ENCODE measurements at places on chromosomes 3 and 15.
A peak's percentile ranks its signal among the peaks of the same experiment; 100 is the strongest.

GRCh38 chr3:68447885-68448284 lies 484.5 kb downstream of the TAFA4 start:
- no peak for DNase-seq

- no peak for DNase-seq
Observed at GRCh38 chr15:68420186-68420684, 11.7 kb downstream of the ITGA11 start.

GRCh38 chr3:65878831-65879230 lies 159.9 kb downstream of the MAGI1 start:
- DNase-seq: no peak

GRCh38 chr3:32508711-32509110 lies 6.1 kb upstream of the CMTM6 start:
- DNase-seq: no peak

DNA sequence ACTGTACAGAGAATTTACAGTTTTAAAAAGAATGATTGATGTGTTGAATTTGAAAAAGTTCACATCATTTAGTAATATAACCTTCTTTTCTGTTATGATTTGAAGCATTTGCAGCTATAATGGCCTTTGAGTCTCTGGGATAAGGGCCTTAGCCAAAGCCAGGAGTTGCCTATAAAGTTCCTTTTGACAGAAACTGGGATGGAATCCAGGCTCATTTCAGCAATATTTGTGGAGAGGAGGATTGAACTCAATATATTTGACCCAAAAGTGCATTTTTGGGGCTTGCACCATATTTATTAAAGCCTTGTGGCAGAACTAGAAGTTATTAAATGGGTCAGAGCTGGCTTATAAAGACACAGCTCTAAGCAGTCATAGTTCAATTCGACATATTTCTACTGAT lies 348.7 kb upstream of the EPHA3 start:
- DNase-seq: no peak

GRCh38 chr3:46923559-46924350 lies 46.2 kb downstream of the PTH1R start:
- DNase-seq: peak; percentile 53

GRCh38 chr3:119741657-119742590 lies 39.1 kb downstream of the CFAP91 start:
- no peak for DNase-seq

- no peak for DNase-seq
Observed at GRCh38 chr3:175325440-175325839, 466.3 kb downstream of the NAALADL2 start.

DNA sequence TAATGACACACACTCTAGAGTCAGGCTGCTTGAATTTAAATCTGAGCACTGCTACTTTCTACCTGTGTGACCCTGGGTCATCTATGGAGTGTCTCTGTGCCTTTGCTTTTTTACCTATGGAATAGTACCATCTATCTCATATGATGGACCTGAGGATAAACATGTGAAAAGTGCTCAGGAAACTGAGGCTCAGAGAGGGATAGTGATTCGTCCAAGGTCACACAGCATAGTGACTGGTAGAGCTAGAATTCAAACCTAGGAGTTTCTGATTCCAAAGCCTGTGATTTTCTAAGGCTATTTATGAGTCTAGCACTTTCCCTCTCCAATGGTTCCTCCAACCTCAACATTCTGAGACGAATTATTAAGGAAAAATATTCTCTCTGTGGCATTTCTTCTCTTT lies 32.0 kb upstream of the RAF1 start:
- DNase-seq: no peak

GRCh38 chr15:67063689-67064606 lies 1.5 kb upstream of the SMAD3 start:
- peak; percentile 36 for DNase-seq

- DNase-seq: no peak
Observed at GRCh38 chr3:55795746-55796145, 308.6 kb upstream of the WNT5A start.

GRCh38 chr15:31258260-31258659 lies 68.4 kb upstream of the KLF13 start:
- no peak for DNase-seq

- no peak for DNase-seq
Observed at GRCh38 chr3:46400846-46401245, 6.0 kb downstream of the CCR5AS start.

DNA sequence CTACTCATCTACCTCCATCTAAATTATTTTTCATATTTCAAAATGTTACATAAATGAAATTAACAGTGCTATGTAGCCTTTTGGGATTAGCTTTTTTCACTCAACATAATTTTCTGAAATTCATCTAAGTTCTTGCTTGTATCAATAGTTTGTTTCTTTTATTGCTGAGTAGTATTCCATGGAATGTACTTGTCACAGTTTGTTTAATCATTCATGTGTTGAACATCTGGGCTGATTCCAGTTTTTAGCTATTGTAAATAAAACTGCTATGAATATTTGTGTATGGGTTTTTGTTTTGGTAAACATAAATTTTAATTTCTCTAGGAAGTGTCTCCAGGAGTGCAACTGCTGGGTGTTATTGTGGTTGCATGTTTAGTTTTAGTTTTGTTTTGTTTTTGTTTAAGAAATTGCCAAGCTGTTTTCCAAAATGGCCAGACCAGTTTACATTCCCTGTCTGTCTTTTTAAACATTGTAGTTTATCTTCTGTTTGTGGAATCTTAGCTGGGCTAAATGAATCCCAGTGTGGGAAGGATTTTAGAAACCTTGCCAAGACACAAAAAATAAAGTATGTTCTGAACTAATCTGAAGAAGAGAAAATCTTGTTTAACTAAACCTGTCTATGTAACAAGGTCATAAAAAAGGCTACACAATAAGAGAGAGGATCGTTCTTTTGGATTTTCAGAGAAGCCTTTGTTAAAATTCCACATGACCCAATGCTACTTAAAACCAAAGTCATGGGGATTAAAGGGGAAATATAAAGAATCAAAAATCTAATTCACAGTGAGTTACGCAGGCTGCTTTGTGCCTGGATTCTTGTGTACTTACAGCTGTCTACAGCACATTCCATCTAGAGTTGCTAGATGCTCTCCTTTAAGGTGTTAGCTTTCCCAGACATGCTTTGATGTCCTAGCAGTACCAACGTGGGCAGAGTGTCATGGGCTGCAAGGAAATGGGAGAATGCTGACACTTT lies 129.2 kb upstream of the SUCLG2 start:
- no peak for DNase-seq

GRCh38 chr15:39396979-39397615 lies 183.8 kb upstream of the THBS1 start:
- DNase-seq: no peak

GRCh38 chr15:38864827-38865581 lies 300.4 kb upstream of the RASGRP1 start:
- no peak for DNase-seq

DNA sequence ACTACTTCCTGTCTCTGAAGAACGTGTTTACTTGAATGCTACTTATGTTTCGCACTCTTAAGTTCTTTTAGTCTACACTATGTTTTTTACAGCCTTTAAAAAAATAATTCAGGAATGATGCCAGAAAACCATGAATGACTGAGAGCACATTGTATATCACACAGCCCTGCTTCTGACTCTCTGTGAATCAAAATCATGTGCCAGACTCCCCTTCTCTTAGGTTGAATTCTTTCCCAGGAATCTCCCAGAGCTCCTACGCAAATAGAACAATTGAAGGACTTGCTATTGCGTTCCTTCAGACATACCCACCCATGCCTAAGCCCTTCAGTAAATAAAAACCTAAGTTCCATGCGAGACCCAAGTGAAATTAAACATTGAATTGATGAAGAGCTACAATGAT lies 782.0 kb upstream of the ALCAM start:
- no peak for DNase-seq

DNA sequence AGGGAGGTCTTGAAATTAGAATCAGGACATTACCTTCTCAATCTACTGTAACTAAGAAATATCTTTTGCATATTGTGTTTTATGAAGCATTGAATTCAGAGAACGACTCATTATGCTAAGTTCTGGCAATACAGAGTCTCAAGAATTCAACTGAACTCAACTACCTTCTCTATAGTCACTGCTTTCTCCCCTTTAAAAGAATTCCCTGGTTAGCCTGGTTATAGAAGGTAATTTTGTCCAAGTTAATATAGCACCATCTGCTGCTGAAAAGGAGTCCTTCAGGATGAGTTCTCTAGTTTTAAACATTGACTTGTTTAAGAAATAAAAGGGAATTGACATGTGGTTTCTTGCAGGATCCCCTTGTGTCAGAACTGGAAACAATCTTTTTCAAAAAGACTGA lies 60.2 kb downstream of the IL16 start:
- DNase-seq: no peak

DNA sequence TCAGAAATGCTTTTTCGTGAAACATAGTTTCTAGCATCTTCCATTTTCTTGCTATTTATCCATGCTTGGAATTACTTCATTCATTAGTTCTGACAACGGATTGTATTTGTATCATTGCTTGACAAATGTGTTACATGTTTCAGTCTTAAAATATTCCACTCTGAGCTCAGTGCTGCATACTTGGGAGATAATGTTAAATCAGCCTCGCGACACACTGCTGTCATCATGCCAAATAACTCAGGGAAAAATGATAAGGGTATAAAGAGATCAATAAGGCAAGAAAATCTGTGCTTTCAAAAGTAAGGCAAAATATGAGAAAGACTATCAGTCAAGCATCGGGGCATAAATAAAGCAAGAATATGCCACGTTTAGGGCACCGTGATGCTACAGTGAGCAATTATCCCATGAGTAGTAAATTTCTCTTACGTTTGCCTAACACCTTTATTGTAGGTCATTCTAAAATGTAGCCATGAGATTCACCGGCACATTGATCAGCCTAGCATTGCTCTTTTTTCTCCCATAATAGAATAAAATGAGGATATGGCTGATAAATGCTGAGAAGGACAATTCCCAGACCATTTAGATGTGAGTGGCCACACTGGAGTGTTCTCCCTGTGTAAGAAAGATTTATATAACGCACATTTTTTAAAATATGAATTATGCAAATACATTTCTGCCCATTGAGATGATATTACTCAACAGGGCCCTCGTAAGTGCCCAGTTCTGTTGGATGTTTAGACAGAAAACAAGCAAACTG lies 133.8 kb downstream of the RBMS3 start:
- DNase-seq: no peak

DNA sequence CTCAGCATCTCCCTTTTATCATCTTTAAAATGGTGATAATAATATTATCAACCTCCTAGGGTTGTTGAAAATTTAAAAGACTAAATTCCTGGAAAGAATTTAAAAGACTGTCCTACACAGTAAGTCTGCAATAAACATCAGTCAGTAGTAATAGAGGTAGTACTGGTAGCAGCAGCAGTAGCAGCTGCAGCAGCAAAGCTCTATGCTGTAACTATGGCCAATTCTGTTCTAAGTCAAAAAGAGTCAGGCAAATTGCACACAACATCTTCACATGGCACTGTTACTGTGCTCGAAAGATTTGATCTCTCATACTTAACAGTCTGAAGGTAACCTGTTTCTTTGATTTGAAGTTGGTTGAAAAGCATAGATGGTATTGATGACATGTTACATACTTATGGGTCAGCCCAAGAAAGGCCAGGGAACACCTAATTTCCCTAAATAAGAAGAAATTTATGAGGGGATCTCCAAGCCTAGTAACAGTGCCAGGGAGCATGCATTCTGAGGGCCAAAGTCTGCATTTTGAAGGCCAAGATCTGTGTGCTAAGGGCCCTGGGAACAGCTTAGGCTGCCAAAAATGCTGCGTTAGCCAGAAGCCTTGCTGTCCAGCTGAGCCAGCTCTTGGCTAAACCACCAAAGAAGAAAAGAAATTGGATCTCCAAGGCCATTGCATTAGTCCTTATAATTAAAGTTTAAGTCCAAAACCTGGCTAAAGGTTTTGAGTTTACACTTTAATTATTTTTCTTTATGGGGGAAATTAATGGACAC lies 68.2 kb downstream of the SIDT1 start:
- DNase-seq: no peak

DNA sequence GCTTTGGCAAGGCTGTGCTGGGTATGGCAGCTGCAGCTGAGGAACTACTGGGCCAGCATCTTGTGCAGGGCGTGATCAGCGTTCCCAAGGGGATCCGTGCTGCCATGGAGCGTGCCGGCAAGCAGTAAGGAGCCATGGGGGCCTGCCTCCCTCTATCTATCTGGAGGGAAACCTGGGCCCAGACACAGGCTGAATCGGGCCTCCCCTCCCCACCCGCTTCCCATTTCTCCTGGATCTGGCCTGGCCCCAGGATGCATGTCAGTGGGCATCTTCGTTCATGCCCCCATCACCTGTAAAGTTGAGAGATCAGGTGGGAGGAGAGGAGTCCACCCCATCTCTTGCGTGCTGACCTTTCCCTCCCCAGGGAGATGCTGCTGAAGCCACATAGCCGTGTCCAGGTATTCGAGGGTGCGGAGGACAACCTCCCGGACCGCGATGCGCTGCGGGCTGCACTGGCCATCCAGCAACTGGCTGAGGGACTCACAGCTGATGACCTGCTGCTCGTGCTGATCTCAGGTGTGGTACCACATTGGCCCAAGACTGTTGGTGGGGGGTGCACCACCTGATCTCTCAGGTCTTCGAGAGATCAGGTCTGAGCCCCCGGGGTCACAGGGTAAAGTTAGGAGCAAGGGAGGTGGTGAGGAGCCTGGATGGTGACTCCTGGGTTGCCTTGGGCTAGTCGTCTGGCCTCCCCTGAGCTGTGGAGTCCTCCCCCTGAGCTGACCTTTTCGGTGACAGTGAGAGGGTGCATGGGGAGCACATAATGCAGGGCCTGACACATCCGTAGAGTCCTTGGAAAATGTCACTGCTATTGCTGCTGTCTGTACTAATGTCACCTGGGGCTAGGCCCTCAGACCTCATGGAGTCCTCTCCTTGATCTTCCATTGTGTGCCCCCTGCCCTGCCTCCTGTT lies 3.2 kb downstream of the GLYCTK start:
- DNase-seq: no peak

DNA sequence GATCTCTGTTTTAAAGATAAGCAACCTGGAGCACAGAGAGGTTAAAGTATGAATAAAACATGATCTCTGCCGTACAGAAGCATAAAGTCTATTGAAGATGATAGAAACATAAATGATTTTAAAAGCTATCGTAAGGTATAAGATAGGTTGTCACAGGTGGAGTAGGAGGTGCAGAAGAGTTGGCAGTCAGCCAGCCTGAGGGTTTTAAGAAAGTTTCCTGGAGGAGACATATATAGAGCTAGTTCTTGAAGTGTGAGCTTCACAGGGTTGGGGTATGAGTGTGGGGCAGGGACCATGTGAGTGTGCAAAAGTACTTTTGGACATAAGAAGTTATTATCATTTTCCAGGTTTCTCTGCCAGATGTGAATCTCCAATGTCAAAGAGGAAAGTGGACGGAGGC lies 3.9 kb upstream of the FGF12 start:
- DNase-seq: no peak
